Astrocyte of the spinal cord (primary cell): ENCODE measurements at places on chromosomes 1 and 21.

- DNase-seq = no peak
These were observed 16.7 kb downstream of the MEAF6 start for GRCh38 chr1:37497832-37498231.

DNA sequence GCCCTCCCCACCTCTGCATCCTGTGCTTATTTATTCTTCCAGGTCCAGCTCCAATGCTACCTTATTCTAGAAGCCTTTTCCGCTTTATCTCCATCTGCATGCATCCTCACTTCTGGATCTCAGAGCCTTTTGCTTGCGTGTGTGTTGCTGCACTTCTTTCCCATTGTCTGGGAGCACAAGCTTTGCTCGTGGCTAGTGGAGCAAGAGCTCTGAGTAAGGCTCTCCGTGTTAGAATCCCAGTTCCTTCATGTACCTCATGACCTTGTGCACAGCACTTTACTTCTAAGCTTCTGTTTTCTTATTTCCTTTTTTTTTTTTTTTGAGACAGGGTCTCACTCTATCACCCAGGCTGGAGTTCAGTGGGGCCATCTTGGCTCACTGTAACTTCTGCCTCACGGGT, 140.0 kb upstream of the POU3F1 start:
- DNase-seq = no peak

GRCh38 chr1:41790351-41790750, 128.4 kb downstream of the HIVEP3 start:
- no peak for DNase-seq

GRCh38 chr1:163144418-163144817, 58.3 kb downstream of the RGS5 start:
- DNase-seq = no peak

DNA sequence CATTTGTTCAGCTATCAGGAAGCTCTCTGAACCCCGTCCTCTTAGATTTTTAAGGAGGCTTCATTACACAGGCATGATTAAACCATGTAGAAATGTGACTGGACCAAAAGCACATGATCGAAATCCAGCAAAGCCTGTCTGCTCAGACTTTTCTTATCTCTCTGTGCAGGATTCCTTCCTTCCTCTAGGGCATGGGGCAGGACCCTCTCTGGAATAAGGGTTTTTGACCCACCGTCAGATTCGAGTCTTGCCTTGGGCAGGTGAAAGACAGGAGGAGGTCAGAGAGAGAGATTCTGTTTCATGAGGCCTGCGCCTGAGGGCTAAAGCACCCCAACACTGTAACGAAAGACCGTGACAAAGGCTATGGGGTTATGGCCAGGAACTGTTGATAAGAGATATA, 136.8 kb downstream of the RHOU start:
- DNase-seq = no peak

DNA sequence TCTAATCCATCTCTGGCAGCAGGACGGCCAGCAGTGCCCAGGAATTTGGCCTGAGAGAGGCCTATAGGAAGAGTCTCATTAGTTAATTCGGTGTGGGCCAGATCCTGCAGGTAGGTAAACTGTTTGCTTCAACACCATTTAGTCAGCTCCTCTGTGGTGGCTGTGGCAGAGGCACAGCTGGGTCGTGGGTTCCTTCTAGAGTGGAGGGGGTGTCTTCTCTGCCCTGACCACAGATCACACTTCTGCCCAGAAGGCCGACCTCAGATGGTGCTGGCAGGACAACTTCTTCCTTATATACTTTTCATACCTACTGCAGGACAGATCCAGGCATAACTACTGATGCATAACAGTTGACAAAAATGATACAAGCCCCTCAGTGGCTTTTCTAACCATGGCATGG, 281.4 kb downstream of the RPS6KC1 start:
- no peak for DNase-seq

DNA sequence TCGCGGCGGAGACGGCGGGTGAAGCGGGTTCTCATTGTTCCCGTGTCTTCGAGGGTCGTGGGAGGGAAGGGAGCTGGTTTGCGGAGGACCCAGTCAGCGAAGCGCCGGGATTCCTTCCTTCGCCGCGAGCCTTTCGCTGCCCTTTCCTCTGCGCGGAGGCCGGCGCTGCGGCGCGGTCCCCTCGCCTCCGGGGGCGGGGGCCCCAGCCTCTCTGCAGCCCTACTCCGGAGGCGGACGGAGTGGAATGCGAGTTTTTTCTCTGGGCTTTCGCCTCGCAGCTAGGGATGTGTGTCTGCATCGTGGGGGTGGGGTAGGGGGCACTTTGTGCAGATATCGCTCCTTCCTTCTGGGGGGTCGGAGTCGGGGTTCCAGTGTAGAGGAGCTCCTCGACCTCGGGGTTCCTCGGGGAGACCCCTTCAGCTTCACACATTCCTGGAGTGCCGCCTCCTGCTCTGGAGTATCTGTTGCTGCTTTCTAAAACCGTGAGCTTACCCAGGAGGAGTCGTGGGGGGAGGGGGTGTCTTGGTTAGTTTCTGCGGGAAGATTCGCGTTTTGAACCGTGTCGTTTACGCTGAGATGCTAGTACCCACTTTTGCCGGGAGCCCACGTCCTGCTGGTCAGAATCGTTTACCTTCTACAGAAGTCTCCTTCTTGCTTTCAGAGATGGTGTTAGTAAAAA, 595 bp downstream of the RNF2 start:
- DNase-seq = peak; percentile 29

DNA sequence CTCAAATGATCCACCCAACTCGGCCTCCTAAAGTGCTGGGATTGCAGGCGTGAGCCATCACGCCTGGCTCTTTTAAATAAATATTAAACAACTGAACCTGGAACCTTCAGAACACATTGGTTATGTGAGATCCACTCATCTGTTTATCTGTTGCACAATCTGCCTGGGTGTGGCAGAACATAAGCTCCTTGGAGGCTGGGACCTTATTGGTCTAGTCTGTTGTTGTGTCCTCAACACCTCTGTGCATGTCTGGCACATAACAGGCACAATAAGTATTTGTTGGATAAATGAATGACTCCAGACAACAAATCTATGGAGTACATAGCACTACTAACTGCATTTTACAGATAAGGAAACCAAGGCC, 4.1 kb upstream of the NBL1 start:
- peak; percentile 37 for DNase-seq

GRCh38 chr21:33014331-33014730, 11.4 kb upstream of the OLIG2 start:
- DNase-seq = no peak

- DNase-seq = no peak
These were observed 60.0 kb downstream of the SLC66A1 start for GRCh38 chr1:19372136-19372514.

DNA sequence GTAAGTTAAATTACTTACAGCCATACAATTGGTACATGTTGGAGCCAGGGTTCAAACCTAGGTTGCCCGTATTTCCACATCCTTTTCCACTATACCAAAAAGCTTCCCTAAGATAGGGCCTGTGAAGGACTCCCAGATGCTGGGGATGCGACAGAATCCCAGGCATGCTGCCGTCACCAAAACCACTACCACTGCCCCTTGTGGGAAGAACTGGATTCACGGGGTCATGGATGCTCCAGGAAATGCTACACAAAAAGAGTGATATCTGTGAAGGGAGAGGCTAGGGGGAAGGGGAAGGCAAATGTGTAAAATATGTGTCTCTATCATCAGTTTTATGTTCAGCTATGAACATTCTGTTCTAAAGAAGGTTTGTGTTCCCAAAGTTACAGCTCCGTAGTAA, 133.9 kb upstream of the IVNS1ABP start:
- DNase-seq = no peak

DNA sequence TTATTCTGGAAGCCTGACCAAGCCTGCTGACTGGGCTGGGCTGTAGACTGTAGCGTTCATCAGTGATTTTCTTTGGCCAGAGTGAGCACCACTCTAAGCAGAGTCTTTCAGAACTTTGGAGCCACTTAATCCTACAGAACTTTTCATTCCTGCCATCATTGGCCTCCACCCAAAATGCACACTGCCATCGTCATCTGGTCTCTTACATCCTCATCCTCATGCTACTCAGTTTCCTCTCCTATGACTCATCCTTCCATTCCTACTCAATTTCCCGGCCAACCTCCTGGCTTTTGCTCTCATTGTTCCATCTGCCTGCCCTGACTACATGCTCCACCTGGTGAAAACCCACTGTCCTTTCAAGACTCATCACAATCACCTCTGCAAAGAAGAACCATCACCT, 233.8 kb upstream of the USP25 start:
- peak; percentile 23 for DNase-seq

DNA sequence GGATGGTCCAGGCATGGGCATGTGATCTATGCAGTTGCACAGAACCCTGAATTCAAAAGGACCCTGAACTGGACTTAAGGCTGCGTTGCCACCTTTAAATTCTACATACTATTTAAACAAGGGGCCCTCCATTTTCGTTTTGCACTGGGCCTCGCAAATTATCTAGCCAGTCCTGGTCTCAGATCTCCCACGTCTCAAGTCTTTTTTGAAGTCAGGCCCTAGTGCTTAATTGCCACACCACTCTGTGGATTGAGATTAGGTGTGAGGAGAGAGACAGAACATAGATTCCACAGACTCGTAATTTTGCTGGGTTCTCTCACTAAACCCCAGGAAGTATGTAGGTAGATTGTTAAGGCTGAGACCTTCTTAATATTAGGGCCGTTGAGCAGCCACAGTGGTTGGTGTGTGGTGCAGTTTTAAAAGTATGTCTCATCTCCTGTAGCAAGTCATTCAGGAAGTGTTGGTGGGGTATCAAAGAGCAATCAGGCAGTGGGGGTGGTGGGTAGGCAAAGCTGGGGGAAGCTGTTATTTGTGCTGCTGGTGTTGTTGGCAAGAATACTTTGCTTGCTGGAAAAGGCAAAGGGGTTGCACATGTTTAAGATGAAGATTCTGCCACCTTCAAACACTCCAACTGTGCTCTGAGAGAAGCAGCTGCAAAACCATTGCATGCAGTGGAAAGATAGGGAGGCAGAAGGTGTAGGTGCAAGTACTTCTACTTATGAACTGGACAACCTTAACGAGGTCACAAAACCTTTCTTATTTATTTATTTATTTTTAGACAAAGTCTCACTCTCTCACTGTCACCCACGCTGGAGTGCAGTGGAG, 11.2 kb downstream of the CD84 start:
- DNase-seq = no peak

DNA sequence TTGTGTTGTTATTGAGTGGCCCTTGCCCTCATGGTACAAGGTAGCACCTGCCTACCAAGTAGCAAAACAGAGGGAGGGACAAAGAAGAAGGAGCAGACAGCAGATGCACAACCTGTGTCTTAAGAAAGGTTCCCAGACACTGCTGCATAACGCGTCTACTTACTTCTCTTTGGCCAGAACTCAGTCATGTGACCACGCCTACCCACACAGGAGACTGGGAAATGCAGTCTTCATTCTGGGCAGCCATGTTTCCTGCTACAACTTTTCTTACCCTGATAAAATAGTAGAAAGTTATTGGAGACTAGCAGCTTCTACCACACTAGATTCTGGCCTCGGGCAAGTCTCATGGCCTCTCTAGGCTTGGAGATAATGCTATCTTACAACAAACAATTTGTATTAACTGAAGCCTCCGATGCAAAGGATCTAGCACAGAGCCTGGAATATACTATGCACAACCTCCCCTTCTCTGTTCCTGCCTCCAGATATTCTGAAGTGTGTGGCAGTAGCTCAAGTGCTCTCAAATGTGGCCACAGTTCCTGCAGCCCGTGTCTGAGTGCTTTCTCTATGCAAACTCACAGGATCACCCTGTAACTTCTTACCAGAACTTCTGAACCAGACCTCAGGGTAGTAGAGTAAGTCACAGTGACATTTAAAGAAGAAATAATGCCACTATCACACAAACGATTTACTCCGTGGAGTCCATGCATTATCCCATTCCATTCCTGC, 34.1 kb upstream of the BTG2 start:
- DNase-seq = peak; percentile 60

- DNase-seq = no peak
These were observed 8.6 kb downstream of the KCNC4 start for GRCh38 chr1:110218739-110219138.

GRCh38 chr1:99877568-99877967, 27.4 kb downstream of the AGL start:
- DNase-seq = no peak

GRCh38 chr1:117572546-117572945, 33.3 kb upstream of the TENT5C start:
- no peak for DNase-seq

DNA sequence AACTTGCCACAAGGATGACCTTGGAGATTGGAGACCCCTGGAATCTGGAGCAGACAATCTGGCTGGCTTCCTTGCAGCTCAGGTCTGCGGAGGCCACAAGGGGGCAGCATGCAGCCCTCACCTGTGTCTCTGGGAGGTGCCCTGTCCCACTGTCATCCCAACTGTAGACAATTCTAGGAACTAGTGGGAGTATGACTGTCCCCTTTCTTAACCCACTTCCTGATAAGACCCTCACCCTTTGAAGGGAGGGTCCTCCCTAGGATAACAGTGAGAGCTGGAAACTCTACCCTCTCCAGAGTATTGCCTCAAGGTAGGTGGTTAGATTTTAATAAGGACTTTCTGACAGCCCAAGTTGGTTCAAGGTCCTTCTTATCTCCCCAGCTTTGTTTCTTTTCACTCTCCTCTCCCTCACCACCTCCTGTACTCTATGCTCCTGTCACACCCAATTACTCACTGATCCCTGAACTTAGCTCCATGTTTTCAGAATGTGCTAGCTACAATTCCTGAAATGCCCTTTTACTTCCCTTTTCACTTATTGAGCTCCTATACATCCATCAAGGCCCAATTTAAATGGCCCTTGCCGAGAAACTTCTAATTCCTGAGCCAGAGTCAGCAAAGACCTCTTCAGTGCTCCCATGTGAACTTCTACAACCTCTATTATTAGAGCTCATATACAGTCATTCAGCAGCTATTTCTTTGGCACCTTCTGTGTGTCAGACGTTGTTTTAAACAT, 9.2 kb upstream of the KCNQ4 start:
- DNase-seq = peak; percentile 17

DNA sequence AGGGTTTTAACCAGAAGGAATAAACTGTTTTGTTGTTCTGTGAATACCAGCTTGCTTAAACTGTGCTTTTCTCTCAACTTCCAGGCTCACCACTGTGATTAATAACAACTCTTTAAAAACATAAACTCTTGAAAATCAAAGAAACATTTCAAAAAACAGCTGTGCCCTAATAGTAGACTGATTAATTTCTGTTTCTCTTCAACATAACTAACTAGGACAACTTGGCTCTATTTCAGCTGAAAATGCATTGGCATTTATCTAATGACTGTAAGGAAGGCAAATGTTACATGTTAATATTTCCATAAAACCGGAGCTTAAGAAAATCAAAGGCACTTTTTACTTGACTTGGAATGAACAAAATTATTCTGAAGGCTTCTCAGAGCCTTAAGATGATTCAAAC, 656.1 kb upstream of the NEGR1 start:
- DNase-seq = no peak
